Activated naive CD8-positive, alpha-beta T cell treated with anti-CD3 and anti-CD28 coated beads, Interleukin-2, amount 10 ng/mL, durations not matched to agents 7 days and 5 days (primary cell): ENCODE measurements at places on chromosomes 13 and 19. TPM values are rescaled to one million over a fixed set of nuclear protein-coding genes. Genes with fewer than 3 reads are reported as not detected.

DNA sequence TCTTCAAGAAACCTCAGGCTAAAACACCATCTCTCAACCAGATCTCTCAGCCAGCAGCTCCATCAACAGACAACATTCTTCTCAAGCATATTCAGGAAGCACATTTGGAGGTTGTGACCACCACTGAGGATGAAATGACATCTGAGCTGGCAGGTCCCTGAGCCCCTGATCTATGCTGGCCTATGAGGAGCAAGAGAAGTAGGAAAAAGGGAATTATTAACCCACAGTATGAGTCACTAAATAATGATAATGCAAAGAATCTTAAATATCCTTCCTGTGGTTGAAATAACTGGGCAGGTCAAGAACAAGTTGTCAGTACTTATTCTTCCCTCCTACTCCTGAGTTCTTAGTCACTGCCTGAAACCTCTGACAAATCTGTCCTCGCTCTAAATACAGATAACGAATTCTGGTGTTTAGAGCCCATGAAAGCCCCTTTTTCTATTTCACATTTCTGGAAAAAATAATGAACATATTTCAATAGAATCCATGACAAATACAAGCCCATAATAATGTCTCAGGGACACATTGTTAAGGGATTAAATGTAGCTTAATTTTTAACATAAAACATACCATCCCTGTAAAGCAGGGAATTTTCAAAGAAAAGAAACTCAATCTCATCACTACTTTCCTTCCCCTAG lies 225.8 kb upstream of the IRS2 start:
- H3K36me3 ChIP-seq = no peaks in the 10 kb centered on the region
- H3K4me1 ChIP-seq = no peaks in the 10 kb centered on the region
- no peak overlapping the region for H3K27ac ChIP-seq
- no peak overlapping the region for H3K4me3 ChIP-seq

- peaks cover 3% of the 10 kb centered on the region for H3K4me1 ChIP-seq
- peaks cover 13% of the 10 kb centered on the region for H3K27me3 ChIP-seq
- H3K27ac ChIP-seq = no peak overlapping the region
- DNase-seq = no peak
- H3K4me3 ChIP-seq = no peak overlapping the region
These were observed 28.3 kb downstream of the CCL25 start for GRCh38 chr19:8080832-8081231.

DNA sequence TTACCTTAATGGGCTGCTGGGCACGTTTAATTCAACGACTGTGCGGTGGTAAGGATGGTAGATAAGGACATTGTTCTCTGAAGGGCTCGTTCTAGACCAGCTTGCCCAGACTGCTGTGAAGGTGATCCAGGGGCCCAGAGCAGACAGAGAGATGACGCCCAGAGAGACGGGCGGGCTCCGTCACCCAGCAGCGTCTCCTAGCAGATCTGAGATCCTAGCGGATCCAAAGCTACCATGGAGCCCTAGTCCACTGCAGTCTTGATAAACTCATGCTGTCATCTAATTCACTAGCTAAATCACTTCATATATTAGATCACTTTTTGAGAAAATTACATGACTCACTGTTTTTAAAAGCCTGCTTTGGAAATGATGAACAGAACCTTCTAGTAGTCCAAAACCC lies 21.5 kb downstream of the COL4A2 start:
- peaks cover 44% of the 10 kb centered on the region for H3K27me3 ChIP-seq
- no peak for DNase-seq
- H3K27ac ChIP-seq = no peak overlapping the region
- H3K4me3 ChIP-seq = no peak overlapping the region
- no peaks in the 10 kb centered on the region for H3K36me3 ChIP-seq

GRCh38 chr13:44609137-44609536 lies 33.0 kb upstream of the TSC22D1 start:
- H3K27ac ChIP-seq = no peak overlapping the region
- peaks cover 9% of the 10 kb centered on the region for H3K27me3 ChIP-seq
- no peak for DNase-seq
- no peaks in the 10 kb centered on the region for H3K36me3 ChIP-seq
- no peaks in the 10 kb centered on the region for H3K4me1 ChIP-seq
- H3K4me3 ChIP-seq = no peak overlapping the region

GRCh38 chr13:100443998-100444328 lies 144.6 kb downstream of the GGACT start:
- H3K4me1 ChIP-seq = peaks cover 4% of the 10 kb centered on the region
- H3K27me3 ChIP-seq = no peaks in the 10 kb centered on the region
- no peak overlapping the region for H3K4me3 ChIP-seq
- H3K27ac ChIP-seq = peak overlapping the region; percentile 12
- no peak for DNase-seq

GRCh38 chr13:76229281-76229680 lies 593.2 kb downstream of the LMO7 start:
- no peaks in the 10 kb centered on the region for H3K36me3 ChIP-seq
- H3K4me1 ChIP-seq = no peaks in the 10 kb centered on the region
- H3K27ac ChIP-seq = no peak overlapping the region
- no peak for DNase-seq
- H3K27me3 ChIP-seq = no peaks in the 10 kb centered on the region

The LILRB1 gene
- 2.3 TPM for total RNA-seq

The SPACA6 gene
- 4.8 TPM for total RNA-seq
